ENCODE measurements at places on chromosomes 3 and 15.

GRCh38 chr3:156389449-156389950, 165.4 kb downstream of the SSR3 start:
- no peak for DNase-seq

- no peak for DNase-seq
Measured at GRCh38 chr15:71414853-71415252, 299.6 kb downstream of the THSD4 start.

DNA sequence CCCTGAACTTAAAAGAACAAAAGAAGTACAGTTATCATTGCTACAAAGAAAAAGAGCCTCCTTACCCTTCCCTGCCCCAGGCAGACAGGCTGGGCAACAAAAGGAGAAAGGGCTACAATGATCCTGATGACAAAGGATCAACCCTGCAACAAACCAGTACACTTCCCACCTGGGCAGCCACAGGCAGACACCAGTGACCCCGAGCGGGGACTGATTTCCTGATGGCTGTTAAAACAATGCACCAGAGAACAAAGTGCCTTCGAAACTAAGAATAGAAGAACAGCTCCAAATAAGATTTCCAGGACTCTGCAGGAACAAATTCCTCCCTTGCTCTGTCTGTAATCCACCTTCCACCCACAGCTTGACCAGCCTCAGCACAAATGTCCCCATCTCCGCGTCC, 106.3 kb upstream of the ARHGEF3 start:
- DNase-seq = no peak

DNA sequence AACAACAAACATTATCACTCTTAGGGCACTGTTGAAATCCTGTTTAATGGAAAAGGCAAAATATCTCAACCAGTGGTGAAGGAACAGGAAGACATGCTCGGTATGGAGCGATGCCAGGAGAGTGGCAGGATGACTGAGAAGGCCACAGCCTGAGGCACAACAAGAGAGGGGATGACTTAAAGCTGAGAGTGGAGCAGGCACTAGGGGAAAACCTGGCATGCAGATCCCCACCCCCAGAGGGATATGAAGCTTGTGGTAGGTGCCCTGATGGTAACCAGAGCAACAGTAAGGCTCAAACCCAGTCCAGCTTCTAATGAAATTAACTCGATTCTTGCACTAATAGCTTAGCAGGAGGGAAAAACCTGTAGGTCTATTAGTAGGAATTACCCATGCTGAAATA, 40.4 kb downstream of the LYSMD4 start:
- no peak for DNase-seq

DNA sequence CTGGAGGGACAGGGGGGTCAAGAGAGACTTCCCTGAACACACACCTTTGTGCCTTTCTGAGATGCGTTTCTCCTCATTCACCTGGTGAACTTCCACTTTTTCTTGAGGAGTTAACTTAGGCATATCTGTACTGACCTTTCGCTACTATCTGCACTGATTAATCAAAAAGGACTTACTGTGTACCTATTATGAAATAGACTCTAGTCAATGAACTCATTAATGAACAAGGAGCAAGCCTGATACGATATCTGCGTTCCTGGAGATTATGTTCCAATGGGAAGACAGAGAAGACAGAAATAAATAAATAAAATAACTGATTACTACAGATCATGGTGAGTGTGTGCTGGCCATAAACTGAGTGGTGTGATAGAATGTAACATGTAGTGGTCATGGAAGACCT, 157.2 kb upstream of the TBL1XR1 start:
- no peak for DNase-seq

DNA sequence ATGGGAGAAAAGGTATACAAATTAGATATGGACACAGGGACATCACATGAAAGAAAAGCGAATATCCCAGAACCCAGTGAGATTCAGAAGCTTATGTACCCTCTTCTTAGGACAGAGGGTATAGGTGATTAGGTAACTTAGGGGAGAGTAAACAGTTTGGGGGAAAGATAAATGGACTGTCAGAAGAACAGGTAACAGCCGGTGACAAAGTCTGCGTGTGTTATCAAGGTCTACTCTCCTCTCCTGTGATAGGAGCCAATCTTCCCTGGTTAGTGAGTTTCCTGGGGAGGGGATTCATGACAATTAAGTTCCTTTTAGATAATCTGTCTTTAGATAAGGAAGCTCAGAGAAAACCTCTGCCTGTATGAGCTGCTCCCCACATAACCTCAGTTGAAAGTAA, 30.6 kb upstream of the SNRPN start:
- no peak for DNase-seq

GRCh38 chr3:191357909-191358308, 27.6 kb upstream of the UTS2B start:
- no peak for DNase-seq

GRCh38 chr3:58704745-58705144, 38.2 kb upstream of the FAM3D start:
- no peak for DNase-seq

GRCh38 chr15:78003539-78004008, 73.9 kb downstream of the TBC1D2B start:
- no peak for DNase-seq

DNA sequence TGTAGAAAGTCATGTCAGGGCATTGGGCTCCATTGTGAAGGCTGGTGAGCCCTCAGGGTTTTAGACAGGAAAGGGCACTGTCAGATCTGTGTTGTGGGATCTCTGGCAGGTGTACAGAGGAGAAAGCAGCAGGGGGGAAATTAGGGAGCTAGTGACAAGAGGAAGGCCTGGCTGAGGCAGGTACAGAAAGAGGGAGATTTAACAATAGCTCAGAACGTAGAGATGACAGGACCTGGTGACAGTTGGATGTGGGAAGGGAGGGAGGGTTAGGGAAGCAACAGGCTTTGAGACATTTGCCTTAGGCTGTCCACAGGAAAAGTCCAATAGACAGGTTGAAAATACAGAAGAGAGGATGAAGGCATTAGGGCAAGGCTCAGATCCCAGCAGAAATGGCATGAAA, 288.1 kb downstream of the EPHB1 start:
- no peak for DNase-seq

DNA sequence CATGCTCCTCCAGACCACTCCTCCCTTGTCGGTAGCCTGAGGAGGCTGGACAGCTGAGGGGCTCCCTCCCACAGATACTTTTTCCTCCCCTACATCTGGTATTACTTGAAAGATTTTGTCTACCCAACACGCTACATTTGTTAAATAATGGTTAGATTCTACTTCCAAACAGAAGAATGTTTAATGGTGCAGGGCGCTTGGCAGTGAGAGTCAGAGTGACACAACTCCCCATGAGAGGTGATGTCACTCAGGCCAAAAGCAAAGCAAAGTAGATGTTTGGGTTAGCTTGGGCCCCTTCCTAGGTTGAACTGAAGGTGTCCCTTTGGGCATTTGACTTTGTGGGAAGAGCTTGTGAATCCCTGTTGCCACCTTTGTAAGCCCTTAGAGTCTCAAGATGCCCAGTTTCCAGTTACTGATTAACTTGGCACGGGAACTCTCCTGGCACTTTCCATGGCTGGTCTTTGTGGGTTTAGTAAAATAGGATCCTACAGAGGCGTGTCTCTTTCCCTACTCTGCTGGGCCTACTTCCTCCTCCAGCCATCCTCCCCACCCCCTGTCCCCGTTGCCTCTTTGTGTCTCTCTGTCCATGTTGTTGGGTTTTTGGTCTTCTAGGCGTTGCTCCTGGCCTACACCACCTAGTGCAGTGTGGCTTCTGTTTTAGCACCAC, 5.6 kb downstream of the LIMD1 start:
- no peak for DNase-seq

GRCh38 chr3:146881966-146882760, 277.0 kb upstream of the PLSCR5 start:
- DNase-seq = no peak

- DNase-seq = no peak
Measured at GRCh38 chr15:42157981-42158765, 1.7 kb upstream of the PLA2G4F start.

GRCh38 chr3:119401069-119401468, 62.3 kb downstream of the TMEM39A start:
- no peak for DNase-seq

- DNase-seq = no peak
Measured at GRCh38 chr3:188680189-188680588, 491.6 kb upstream of the TPRG1 start.

DNA sequence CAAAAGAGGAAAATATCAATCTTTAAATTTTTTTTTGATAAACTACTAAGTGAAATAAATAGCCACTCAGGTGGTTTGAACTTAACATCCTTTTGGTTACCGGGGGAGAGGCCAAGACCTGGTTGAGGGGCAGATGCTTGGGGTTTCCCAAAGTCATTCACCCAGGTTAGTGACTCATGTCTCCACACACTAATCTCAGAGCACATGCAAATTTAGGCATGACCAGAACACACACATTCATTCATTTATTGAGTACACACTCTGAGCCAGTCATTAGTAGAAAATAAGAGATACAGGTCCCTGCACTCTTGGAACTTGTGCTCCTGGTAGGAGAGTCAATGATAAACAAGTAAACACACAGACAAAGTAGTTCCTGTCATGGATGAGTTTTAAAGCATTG, 7.3 kb downstream of the ILDR1 start:
- no peak for DNase-seq

Measured in stimulated activated CD4-positive, alpha-beta T cell treated with anti-CD3 and anti-CD28 coated beads, Interleukin-2, amount 100 ng/mL, for 4 hours (primary cell).